HFFc6 (cell line): ENCODE measurements at places on chromosomes 16 and 17. TPM values are rescaled to one million over a fixed set of nuclear protein-coding genes. Genes with fewer than 3 reads are reported as not detected.
A peak's percentile ranks its signal among the peaks of the same experiment; 100 is the strongest.

Gene ZG16
- not detected in 3 replicates for total RNA-seq

Gene SLC35G3
- total RNA-seq = not detected in 3 replicates

Gene PPP4C
- 111 and 123 TPM in 2 replicates for total RNA-seq

Gene SLC6A4
- not detected in 3 replicates for total RNA-seq

DNA sequence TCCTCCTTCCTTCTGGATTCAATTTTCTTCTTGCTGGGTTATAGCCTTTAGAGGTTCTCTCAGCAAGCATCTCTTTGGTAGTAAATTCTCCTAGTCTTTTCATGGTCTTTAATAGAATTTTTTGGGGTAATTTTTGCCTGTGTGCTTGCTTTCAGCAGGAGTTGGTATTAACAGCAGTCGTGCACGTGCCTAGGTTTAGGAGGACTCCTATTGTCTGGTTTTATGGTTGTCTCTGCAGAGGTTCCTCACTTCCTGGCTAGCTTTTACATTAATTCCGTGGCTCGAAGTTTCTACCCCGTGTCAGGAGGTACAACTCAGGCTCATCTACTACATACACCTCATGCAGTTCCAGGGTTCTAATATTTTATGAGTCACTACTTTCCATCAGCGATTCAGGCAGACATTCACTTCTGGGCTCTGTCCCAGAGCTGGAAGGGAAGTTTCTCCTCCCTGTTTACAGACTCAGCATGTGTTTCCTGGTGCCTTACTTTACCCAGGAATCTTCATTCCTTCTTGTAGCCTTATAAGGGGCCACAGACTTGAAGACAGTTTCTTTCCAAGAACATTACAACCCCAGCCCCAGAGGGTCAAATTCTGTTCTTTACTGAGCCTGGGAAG lies 643.6 kb downstream of the HS3ST4 start:
- H3K27ac ChIP-seq = no peak overlapping the region
- DNase-seq = no peak
- H3K36me3 ChIP-seq = no peaks in the 10 kb centered on the region

- H3K27me3 ChIP-seq = no peaks in the 10 kb centered on the region; the same call in 1 of the 2 replicates
- H3K4me3 ChIP-seq = peak within 1 kb of the TSS; percentile 81
- no peaks in the 10 kb centered on the region for H3K36me3 ChIP-seq
- peaks cover 7% of the 10 kb centered on the region; the same call in 1 of the 2 replicates for H3K4me1 ChIP-seq
Observed at GRCh38 chr16:1414532-1415260, at the start of gene UNKL. UNKL (minus strand) TSS chr16:1414704; CDS start chr16:1414691, 13 bp downstream.

- H3K4me3 ChIP-seq = no peak overlapping the region
- H3K27me3 ChIP-seq = no peaks in the 10 kb centered on the region; the same call in 1 of the 2 replicates
- H3K36me3 ChIP-seq = 0 out of 2 replicates have a peak, but pooled peaks cover 4% of the 10 kb centered on the region
Observed at GRCh38 chr16:53715023-53715384, 11.0 kb downstream of the FTO start.

- peaks cover 5% of the 10 kb centered on the region for H3K27me3 ChIP-seq
- H3K4me3 ChIP-seq = peak overlapping the region; percentile 92
- H3K27ac ChIP-seq = peak overlapping the region; percentile 87
- peak; percentile 77 for DNase-seq
Observed at GRCh38 chr16:30949650-30950515, 1.0 kb downstream of the ORAI3 start.

GRCh38 chr17:47812146-47812920 lies 9.3 kb downstream of the OSBPL7 start:
- H3K4me3 ChIP-seq = no peak overlapping the region
- peaks cover 6% of the 10 kb centered on the region for H3K27me3 ChIP-seq
- DNase-seq = no peak
- peaks cover 15% of the 10 kb centered on the region for H3K36me3 ChIP-seq

GRCh38 chr17:80021600-80021999 lies 14.1 kb downstream of the TBC1D16 start:
- no peaks in the 10 kb centered on the region for H3K4me1 ChIP-seq
- H3K27ac ChIP-seq = no peak overlapping the region
- no peak overlapping the region for H3K4me3 ChIP-seq
- no peaks in the 10 kb centered on the region for H3K27me3 ChIP-seq
- no peaks in the 10 kb centered on the region for H3K36me3 ChIP-seq
- no peak for DNase-seq

GRCh38 chr16:68389006-68389405 lies 59.3 kb downstream of the SMPD3 start:
- no peaks in the 10 kb centered on the region; the same call in 1 of the 2 replicates for H3K4me1 ChIP-seq
- no peak overlapping the region for H3K27ac ChIP-seq
- H3K4me3 ChIP-seq = no peak overlapping the region
- peaks cover 12% of the 10 kb centered on the region for H3K27me3 ChIP-seq
- DNase-seq = no peak

GRCh38 chr16:84532291-84532724 lies 27.8 kb upstream of the MEAK7 start:
- peaks cover 17% of the 10 kb centered on the region for H3K36me3 ChIP-seq
- peak overlapping the region; percentile 63 for H3K4me3 ChIP-seq
- peaks cover 36% of the 10 kb centered on the region for H3K4me1 ChIP-seq
- H3K27ac ChIP-seq = peak overlapping the region; percentile 89
- DNase-seq = peak; percentile 97
- H3K27me3 ChIP-seq = peaks cover 4% of the 10 kb centered on the region

GRCh38 chr16:58507963-58508670 lies 7.2 kb upstream of the SETD6 start:
- H3K4me1 ChIP-seq = peaks cover 9% of the 10 kb centered on the region
- DNase-seq = no peak
- no peaks in the 10 kb centered on the region for H3K36me3 ChIP-seq
- H3K4me3 ChIP-seq = no peak overlapping the region
- H3K27me3 ChIP-seq = peaks cover 5% of the 10 kb centered on the region
- H3K27ac ChIP-seq = no peak overlapping the region

GRCh38 chr16:72787130-72787513 lies 260.8 kb downstream of the ZFHX3 start:
- H3K36me3 ChIP-seq = peaks cover 32% of the 10 kb centered on the region
- H3K27ac ChIP-seq = peak overlapping the region; percentile 93
- H3K4me1 ChIP-seq = peaks cover 50% of the 10 kb centered on the region
- no peak for DNase-seq
- no peaks in the 10 kb centered on the region; the same call in 1 of the 2 replicates for H3K27me3 ChIP-seq
- peak overlapping the region; percentile 84 for H3K4me3 ChIP-seq

DNA sequence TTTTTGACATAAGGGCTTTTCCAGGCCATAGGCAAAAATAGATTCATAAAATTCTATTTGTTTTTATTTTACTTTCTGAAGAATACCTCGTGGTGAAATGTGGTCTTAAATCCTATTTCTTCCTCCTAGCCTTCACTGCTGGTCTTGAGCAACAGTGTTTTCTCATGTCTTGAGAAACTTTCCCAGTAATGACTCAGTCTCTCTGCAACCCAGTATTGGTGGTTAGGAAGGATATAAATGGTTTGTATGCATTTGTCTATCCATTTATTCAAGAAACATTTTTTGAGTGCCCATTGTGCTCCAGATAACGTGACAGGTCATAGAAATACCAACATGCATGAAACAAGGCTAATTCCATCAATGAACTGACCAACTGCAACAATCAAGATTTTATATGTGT lies 213.9 kb downstream of the TMEM114 start:
- H3K27me3 ChIP-seq = no peaks in the 10 kb centered on the region
- no peak overlapping the region for H3K27ac ChIP-seq
- no peaks in the 10 kb centered on the region; the same call in 1 of the 2 replicates for H3K4me1 ChIP-seq
- H3K4me3 ChIP-seq = no peak overlapping the region

DNA sequence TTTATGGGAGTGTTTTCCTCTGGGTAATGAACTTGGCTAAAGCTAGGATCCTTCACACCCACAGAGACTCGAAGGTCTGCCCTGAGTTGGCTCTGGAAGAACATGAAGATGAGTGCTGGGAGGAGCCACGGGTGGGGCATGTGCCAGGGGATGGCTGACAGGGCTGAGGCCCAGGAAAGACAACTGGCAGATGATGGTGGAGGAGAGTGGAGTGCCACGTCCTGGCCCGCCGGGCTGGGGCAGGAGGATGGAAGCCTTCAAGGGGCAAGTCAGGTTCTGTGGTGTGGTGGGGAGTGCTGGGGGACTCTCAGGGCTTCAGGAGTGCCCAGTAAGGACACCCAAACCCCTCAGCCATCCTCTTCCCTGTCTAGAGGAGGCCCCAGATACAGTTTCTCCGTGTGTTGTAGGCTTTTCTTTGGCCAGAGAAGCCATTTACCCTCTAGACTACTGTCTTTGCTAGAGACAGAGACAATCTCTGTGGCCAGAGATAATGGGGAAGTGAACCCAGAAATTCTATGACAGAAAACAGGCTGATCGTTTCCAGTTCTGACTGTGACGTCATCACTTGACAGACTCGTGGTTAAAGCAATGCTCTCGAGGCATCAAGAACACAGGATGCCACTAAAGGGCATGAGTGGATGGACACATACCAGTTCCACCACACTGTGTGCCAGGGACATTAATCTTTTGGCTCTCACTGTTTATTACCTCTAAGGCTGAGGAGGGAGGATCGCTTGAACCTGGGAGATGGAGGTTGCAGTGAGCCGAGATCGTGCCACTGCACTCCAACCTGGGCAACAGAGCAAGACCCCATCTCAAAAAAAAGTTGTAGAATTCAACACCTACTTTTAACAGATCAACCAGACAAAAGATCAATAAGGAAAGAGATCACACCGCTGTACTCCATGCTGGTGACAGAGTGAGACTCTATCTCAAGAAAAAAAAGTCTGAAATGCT lies 18.6 kb upstream of the SLC5A10 start:
- peaks cover 11% of the 10 kb centered on the region for H3K36me3 ChIP-seq
- no peak for DNase-seq
- H3K4me1 ChIP-seq = peaks cover 2% of the 10 kb centered on the region; the same call in 1 of the 2 replicates
- H3K27ac ChIP-seq = no peak overlapping the region; the same call in 1 of the 2 replicates

DNA sequence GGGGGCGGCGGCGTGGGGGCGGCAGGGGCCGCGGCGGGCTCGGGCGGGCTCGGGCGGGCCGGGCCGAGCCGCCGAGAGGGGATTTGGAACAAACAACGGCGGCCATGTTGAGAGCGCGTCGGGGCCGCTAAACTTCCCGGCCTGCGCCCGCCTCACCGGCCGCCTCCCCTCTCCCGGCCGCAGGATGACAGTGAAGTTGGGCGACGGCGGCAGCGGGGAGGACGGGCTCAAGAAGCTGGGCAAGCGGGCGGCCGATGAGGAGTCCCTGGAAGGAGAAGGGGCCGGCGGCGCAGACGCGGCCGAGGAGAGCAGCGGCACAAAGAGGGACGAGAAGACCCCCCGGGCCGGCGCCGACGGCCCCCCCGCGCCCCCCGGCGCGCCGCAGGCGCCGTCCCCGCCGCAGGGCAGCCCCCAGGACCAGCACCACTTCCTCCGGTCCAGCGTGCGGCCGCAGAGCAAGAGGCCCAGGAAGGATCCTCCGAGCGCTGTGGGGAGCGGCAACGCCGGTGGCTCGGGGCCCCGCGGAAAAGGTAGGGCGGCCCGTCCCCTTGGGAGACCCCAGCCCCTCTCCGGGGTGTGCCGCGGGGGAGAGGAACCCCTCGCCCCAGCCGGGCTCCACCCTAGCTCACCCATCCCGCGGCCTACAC lies 2.4 kb downstream of the CRAMP1 start:
- peaks cover 26% of the 10 kb centered on the region for H3K4me1 ChIP-seq
- peak overlapping the region; percentile 82 for H3K27ac ChIP-seq

DNA sequence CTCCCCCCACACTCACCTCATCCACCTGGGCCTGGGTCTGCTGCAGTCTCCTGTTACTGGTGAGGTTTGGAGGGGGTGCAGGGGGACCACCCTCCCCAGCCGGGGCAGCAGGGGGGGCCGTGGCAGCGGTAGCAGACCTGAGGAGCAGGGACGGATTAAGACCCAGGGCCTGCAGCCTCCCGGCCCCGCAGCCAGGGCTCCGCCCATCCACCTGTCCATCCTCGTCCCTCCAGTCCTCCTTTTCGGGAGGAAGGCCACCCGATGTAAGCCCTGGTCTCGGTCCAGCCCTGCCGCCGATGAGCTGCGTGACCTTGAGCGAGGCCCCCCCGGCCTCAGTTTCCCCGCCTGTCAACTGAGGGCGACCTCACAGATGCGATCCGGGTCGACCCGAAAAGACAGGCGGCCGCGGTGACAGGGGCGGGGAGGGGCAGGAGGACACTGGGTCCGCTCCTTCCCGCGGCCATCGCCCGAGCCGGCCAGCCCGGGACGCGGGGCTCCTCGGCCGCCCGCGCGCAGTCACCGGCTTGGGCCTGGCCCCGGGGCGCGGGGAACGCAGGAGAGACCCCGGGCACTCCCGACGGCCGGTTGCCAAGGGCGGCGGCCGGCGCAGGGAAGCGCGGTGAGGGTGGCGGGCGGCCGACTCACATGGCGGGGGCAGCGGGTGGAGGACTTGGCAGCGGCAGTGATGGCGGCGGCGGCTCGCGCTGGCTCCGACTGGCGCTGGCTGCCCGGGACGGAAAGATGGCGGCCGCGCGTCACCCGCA lies at the start of gene VAMP2:
VAMP2 (minus strand) TSS at position 716 of the 764 bp plus-strand sequence; CDS start at position 647, 69 bp downstream.
- DNase-seq = peak; percentile 68

DNA sequence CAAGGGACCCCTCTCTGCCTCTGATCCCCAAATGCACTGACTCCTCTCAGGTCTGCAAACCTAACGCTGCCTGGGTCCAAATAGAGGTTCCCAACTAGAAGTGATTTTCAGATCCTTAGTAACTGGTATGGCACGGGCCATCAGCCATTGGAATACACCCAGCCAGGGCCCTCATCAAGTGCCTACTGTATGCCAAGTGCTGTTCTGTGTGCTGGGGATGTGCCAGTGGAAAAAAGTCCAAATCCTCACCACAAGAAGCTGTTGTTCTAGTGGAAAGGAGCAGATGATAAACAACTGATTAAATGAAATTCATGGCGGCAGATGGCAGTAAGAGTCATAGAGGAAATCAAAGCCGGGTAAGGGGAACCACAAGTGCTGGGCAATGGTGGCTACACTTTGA lies 57.2 kb upstream of the MED9 start:
- no peak overlapping the region; the same call in 1 of the 2 replicates for H3K27ac ChIP-seq
- DNase-seq = no peak
- H3K36me3 ChIP-seq = peaks cover 6% of the 10 kb centered on the region; the same call in 1 of the 2 replicates
- H3K4me3 ChIP-seq = no peak overlapping the region

DNA sequence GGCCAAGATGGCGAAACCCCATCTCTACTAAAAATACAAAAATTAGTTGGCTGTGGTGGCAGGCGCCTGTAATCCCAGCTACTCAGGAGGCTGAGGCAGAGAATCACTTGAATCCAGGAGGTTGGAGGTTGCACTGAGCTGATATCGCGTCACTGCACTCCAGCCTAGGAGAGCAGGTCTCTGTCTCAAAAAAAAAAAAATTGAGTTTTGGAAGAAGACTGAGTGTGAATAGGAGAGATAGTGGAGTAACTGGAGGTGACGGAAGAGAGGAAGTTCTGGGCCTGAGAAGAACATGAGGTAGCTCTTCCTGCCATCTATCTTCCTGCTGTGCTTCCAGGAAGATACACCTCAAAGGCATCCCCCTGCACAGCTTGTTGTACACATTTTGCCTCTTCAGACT lies 11.4 kb downstream of the HOXB1 start:
- no peak overlapping the region for H3K4me3 ChIP-seq
- H3K27me3 ChIP-seq = peaks cover 56% of the 10 kb centered on the region
- H3K4me1 ChIP-seq = no peaks in the 10 kb centered on the region; the same call in 1 of the 2 replicates
- no peaks in the 10 kb centered on the region for H3K36me3 ChIP-seq
- no peak for DNase-seq
